ENCODE measurements at places on chromosomes 1 and 21.
A peak's percentile ranks its signal among the peaks of the same experiment; 100 is the strongest.

DNA sequence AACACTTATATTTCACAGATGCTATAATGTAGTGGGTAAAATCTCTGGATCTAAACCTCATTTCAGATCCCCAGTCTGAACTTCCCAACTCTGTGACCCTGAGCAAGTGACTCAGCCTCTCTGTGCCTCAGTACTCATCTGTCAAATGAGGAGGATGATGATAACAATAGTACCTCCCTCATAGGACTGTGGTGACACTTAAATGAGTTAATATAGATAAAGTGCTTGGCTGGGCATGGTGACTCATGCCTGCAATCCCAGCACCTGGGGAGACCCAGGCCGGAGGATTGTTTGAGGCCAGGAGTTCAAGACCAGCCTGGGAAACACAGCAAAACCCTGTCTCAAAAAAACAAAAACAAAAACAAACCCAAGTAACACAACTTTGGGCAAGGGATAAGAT is 4.7 kb upstream of the ECE1 start:
- no peak for DNase-seq

GRCh38 chr1:26814377-26814776 is 12.1 kb upstream of the ZDHHC18 start:
- DNase-seq = no peak

DNA sequence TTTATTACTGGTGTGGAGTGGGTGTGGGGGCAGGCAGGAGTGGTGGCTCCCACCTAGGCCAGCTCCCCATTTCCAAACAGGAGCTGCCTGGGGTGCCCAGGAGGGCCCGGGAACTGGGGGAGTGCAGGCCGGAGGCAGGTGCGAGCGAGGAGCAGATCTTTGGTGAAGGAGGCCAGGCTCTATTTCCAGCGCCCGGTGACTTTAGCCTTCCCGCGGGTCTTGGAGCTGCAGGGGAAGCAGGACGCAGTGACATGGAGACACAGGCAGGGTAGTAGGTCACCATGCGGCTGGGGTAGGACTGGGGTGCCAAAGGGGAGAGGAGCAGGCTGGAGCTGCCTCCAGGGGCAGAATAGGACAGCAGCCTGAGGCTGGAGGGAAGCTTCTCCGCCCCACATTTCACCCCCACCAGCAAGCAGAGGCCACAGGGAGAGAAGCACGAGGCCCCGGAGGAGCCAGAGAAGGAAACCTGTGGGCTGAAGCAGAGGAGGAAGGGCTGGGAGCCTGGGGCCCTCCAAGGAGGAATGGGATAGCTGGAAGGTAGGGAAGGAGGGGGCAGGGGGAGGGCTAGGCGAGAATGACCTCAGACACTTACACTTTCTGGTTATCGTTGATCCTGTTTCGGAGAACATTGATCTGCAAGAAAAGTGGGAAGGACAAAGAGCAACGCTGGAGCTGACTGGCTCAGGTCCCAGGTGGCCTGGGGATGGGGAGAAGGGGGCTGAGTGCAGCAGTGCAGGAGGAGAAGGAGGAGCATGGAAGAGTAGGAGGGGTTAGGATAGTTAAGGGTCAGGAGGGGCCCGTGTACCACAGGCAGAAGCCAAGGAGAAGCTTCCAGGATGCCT is 18.2 kb downstream of the TNNT2 start:
- DNase-seq = no peak

DNA sequence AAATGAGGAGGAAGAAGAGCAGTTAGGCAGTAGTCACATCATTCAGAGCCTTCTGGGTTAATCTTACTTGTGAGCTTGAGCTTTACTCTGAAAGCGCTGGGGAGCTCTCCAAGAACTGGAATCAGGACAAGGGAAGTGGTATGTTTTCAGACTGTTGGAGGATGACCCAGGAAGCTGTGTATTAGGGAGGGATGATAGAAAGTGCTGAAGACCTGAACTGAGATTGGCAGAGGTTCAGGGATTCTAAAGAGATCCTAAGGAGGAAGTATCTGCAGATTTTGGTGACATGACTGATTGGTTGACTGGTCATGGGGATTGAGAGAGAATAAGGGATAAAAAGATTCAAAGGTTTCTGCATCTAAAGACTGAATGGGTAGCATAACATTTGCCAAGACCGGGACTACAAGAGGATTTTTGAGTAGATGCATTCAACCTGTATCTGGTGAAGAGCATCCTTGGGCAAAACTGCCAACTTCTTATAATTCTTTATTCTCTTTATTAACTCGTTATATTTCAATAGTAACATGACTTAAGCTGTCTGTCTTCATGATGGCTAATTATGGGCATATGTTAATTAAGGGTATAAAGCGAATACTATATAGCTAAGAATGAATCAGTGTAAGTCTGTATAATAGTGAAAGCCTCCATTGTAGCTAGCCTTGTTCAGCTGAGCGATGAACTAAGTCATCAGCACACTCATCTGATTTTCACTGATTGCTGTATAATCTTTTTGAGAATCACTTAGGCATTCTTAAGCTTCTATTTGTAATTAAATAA is 41.8 kb downstream of the XCL1 start:
- no peak for DNase-seq

GRCh38 chr1:200319148-200319547 is 90.7 kb downstream of the ZNF281 start:
- no peak for DNase-seq

GRCh38 chr1:87833166-87833565 is 504.5 kb downstream of the LMO4 start:
- no peak for DNase-seq

DNA sequence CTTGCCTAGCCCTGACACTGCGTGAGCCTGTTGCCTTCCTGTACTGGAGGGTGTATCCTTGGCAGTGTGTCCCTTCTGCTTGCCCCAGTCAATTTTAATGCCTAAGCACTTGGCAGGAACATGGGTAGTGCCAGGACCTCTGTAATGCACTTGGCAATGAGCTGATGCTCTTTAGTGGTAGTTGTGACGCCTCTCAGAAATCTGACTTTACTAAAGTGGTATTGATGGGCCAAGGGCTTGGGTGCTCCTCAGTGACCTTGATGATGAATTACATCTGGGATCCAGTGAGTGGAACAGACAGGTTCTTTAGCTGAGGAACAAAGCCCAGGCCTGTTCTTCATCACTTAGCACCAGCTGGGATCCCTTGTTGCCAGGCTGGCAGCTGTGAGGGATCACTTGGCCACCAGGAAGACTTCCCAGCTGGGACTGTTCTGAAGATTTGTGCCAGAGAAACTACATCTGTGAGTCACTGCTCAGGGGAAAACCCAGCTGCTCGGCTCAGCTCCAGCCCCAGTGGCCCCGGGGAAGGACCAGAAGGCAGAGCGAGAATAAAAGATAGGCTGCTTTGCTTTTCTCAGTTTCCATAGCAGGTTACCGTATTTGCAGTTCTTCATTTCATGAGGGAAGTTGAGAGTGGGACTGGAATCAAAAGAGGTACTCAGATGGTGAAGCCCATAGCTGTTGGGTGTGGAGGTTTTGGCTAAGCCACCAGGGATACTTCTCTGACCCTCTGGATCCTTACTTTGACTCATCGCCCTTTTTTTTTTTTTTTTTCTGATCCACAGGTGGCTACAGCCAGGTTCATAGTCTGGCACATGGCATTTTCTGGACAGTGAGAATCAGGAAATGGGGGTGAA is 28.5 kb upstream of the KCNA2 start:
- DNase-seq = peak; percentile 54

DNA sequence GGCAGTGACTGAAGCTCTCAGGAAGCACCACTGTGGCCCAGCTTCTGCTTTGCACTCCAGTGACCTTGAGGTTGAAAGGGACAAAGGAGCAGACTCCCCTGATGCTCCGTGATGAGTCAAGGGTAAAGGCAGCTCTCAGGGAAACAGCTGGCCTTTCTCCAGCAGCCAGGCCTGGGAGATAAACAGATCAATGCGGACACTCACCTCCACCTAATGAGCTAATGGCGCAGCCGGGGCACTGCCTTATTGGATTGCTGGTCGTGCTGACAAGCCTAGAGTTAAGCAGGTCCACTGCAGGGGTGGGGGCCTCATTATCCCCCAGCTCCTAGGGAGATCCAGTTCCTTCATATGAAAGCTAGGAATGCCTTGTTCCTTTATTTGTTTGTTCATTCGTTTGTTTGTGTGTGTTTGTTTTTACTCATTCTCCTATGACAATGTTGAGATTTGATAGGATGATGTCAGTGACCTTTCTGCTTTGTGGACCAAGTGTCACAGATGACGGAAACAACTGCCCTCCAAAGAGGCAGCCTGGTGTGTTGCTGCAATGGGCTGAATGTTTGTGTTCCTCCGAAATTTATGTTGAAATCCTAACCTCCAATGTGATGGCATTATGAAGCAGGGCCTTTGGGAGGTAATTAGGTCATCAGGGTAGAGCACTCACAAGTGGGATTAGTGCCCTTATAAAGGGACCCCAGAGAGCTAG is 141.4 kb upstream of the BEND5 start:
- no peak for DNase-seq

DNA sequence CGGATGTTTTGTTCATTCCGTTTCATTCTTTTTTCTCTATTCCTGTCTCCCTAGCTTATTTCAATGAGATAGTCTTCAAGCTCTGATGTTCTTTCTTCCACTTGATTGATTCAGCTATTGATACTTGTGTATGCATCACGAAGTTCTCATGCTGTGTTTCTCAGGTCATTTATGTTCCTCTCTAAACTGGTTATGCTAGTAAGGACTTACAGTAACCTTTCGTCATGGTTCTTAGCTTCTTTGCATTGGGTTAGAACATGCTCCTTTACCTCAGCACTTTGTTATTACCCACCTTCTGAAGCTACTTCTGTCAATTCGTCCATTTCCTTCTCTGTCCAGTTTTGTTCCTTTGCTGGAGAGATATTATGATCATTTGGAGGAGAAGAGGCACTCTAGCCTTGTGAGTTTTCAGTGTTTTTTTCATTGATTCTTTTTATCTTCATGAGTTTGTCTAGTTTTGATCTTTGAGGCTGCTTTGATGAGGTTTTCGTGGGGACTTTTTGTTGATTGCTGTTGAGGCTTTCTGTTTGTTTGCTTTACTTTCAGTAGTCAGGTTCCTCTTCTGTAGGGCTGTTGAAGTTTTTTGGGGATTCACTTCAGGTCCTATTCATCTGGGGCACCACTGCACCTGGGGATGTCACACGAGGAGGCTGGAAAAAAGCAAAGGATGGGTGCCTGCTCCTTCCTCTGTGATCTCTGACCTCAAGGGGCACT is 496.9 kb upstream of the LRRC7 start:
- DNase-seq = no peak

DNA sequence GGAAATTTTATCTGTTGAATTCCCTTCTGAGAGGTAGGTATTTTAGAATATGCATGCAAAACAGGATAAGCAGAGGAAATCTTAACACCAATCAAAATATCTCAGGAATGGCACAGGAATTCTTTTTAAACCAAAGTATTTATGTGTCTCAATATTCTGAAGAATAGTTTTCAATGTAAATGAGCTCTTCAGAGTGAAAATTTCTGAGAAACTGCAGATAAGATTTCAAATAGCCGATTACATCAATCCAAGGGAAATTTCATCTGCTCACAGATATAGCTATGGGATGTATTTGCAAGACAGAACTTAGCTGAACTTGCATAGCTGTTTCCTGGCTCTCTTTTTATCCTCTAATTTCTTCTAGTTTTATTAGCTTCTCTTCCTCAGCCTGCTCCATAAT is 209.5 kb downstream of the GRIK1 start:
- no peak for DNase-seq

DNA sequence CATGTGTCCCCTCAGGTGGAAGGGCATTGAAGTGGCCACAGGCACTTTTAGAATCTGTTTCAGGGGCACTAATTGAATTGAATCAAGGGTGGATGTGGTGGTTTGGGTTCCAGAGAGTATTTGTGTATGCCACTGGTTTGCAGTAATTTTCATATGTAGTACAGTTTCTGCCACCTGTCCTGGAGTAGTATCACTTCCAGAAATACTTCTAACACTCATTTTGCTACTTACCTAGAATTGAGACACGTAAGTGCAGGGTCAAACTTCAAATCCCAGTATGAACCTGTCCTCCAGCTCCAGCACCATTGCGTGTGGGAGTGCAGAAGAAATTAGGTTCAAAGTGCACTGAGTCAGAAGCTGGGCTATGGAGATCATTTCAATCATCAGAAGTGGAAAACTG is 26.8 kb downstream of the RSPH1 start:
- DNase-seq = no peak

GRCh38 chr1:21940492-21940891 is 3.4 kb upstream of the HSPG2 start:
- no peak for DNase-seq

DNA sequence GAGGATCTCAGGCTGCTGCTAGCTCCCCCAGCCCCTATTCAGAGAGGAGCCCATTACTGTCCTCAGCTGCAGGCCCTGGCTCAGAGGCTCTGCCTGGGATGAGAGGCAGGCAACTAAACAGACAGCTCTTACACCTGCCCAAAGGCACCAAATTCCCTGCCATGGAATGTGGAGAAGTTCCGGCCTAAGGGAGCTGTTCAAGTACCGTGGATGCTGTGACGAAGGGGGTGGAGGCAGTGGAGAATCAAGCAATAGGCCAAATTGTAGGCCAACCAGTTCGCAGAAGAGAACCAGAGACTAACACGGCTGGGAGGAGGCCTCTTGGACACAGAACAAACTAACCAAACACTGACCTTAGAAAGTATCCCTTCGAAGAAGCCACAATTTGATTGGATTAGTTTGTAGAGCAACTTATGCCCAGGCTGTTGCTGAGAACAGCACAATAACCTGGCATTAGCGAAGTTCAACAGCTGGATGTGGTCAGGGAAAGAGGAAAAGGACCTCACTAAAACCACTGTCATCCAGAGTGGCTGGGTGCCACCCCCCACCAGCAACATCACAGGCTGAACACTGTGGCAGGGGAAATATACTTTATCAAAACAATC is 3.6 kb downstream of the C1orf174 start:
- DNase-seq = no peak

- no peak for DNase-seq
These were observed 199.3 kb downstream of the CAMTA1 start for GRCh38 chr1:6984536-6984935.

DNA sequence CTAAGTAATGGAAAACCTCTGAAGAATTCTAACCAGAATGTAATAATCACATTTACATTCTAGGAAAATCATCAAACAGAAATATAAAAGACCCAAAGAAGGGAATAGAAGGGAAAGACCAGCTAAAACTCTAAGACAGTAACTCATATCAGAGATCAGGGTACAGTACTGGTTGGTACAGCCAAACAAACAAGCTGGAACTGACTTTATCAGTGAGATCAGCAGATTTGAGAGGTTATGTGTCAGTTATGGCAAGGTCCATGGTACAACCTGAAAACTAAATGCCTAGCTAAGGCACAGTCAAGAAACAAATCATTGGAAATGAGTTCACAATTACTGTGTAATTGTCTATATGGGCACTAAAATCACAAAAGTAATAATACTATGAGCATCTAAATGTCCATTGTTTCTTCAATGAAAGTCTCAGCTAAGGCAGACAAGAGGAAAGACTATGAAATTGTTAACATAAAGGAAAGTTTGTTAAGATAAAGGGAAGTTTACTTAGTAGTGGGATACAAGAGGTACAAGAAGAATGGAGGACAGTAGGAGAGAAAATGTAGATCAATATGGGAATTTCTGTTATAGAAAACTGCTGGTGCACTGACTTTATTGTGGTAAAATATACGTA is 75.8 kb downstream of the TRIM33 start:
- no peak for DNase-seq

GRCh38 chr1:157240495-157241184 is 102.4 kb upstream of the ETV3 start:
- no peak for DNase-seq

- DNase-seq = no peak
These were observed 733 bp downstream of the KDM5B start for GRCh38 chr1:202807451-202807925.

- DNase-seq = no peak
These were observed 23.0 kb downstream of the APP start for GRCh38 chr21:26147535-26147934.

GRCh38 chr1:153540394-153541361 is at the start of gene S100A5:
TSS of gene S100A5 (minus strand) at chr1:153540934. CDS start at chr1:153540191, 743 bp downstream.
- DNase-seq = peak; percentile 64

Measured in AG10803 (cell line).